Central memory CD8-positive, alpha-beta T cell (primary cell): ENCODE measurements at places on chromosomes 2 and 18.

DNA sequence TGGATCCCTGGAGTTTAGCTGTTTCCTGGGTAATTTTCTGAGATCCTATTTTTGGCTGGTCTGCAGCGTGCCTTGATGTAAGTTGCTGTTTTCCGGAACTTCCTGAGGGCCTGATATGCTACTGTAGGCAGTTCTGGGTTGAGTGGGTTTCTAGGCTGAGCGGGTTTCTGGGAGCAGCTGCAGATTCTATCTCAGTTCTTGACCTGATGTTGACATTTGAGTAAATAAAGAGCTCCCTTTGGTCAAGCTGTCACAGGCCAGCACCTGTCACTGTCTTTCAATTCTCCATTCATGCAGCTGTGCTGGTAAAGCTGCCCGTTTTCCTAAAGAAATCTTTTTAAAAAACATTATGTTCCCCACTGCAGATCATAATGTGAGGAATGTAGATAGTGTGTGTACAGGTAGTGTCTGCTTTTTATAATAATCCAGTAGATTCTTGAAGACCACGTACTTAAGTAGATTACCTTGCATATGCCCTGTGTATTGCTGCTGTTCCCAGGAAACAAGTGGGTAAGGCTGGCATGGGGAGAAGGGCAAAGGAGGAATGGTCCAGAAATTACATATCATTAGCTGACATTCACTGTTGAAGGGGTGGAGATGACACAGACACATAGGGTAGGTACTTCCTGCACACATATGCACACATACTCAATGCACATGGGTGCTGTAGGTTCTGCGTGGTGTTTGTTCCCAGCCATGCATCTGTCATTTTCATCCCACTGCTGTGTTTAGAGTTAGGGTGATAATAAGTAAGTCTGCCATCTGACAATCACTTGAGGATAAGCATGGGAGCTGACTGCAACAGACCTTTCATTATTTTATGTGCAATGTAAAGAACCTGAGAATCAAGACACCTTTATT is 25.9 kb downstream of the CD28 start:
- DNase-seq = no peak

GRCh38 chr2:202165945-202166344 is 72.5 kb downstream of the SUMO1 start:
- DNase-seq = no peak

GRCh38 chr18:67151366-67151765 is 365.2 kb downstream of the DSEL start:
- DNase-seq = no peak

- no peak for DNase-seq
These were observed 446 bp upstream of the RHBDD1 start for GRCh38 chr2:226835420-226835795.

- DNase-seq = no peak
These were observed 20.1 kb downstream of the CASP8 start for GRCh38 chr2:201280191-201281040.

GRCh38 chr2:43178602-43179542 is 47.5 kb downstream of the ZFP36L2 start:
- no peak for DNase-seq

DNA sequence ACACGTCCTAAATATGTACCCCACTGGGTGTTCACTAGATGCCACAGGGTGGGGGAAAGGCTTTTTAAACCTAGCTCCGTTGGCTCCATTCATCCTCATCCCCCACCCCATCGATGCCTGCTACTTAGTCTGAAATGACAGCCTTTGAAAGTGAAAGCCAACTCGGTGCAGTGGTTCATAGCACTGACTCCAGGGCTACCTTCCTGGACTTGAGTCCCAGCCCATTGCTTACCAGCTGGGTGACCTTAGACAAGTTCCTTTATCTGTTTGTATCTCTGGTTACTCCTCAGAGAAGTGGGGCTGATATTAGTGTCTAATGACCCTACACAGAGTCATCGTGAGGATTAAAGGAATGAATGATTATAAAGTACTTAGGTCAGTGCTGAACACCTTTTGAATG is 24.4 kb downstream of the EHD3 start:
- no peak for DNase-seq

GRCh38 chr2:100408941-100409340 is 8.5 kb downstream of the CHST10 start:
- no peak for DNase-seq

DNA sequence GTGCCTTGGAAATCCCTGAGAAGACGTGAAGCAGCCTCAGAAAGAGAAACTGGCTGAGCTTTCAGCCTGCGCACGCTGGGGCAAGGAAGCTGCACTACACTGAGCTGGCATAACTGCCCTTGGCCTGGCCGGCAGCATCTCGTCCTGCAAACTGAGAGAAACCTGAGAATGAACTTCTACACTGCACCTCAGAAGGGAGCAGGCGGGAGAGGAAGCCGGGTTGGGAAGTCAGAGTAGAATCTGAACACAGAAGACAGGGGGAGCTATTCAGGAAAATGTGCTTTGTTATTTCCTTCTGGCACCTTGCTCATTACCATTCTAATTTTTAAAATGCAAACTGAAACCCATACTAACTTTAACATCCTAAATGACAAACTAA is 70.9 kb downstream of the ZEB2 start:
- no peak for DNase-seq

DNA sequence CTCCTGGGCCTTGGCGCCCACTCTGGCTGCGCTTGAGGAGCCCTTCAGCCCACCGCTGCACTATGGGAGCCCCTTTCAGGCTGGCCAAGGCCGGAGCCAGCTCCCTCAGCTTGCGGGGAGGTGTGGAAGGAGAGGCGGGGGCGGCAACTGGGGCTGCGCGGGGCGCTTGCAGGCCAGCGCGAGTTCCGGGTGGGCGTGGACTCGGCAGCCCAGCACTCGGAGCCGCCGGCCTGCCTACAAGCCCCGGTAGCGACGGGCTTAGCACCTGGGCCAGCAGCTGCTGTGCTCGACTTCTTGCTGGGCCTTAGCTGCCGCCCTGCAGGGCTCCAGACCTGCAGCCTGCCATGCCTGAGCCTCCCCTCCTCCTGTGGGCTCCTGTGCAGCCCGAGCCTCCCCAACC is 141.5 kb upstream of the SLC39A10 start:
- DNase-seq = no peak

DNA sequence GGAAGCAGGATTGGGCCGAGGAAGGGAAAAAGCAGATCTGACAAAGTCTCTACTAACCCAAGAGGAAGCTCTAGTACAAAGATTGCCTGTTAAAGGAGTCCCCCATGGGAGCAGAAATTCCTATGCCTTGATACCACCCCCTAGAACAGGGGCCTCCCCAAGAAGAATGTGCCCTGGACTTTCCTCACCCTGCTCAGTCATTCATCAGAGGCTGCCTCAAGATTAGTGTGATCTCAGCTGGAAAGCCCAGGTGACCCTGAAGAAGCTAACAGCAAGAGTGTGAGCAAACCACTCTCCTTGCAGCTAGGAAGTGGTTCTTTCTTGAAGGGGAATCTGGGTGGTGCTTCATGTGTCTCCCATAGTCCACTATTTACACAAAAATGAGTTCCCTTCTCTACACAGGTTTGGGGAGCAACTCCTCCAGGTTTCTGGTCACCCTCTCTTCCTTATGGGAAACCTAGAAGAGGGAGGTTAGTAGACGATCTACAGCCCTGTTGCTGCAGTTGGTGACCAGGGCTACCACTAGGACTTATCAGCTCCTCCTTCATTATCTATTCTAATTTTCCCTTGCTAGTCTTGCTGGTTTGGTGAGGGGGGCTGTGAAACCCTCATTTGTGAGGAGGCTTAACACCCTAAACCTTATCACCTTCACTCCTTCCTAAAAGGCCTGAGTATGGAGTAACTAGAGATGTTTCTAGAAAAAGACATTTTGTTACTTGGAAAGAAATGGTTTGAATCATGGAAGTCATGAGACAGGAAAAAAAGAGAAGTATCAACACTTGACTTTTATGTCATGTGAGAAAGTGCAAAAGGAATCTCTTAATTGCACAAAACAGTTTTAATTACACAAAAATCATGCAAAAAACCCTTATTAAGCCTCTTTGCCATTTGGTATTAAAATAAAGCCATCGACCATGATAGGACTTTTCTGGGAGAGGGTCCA is 2.9 kb upstream of the WDR7 start:
- no peak for DNase-seq

- no peak for DNase-seq
These were observed 272.9 kb upstream of the REV1 start for GRCh38 chr2:99762714-99763113.

GRCh38 chr2:189657867-189658266 is 3.4 kb upstream of the ASNSD1 start:
- no peak for DNase-seq

- DNase-seq = no peak
These were observed 66.4 kb upstream of the CCBE1 start for GRCh38 chr18:59763541-59764136.

GRCh38 chr2:8692783-8693156 is 10.9 kb downstream of the ID2 start:
- DNase-seq = no peak

DNA sequence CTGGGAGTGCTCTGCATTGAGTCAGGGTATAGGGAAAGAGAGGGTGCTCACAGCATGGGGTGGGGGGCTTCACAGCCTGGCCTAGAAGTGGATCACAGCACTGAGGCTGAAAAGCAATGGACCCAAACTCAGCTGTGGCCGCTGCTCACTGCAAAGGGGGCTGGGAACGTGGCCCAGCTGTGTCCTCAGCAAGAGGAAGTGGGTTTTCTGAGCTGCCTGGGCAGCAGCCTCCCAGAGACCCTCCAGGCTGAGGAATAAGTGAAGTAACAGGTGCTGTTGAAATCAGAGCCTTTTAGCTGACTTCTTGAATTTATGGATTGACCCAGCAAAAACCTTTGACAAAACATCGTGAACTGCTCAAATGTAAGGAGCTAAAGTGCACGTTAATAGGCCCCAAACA is 35.2 kb downstream of the PTGR3 start:
- no peak for DNase-seq

- no peak for DNase-seq
These were observed 395.6 kb upstream of the TRIB2 start for GRCh38 chr2:12320991-12321641.

DNA sequence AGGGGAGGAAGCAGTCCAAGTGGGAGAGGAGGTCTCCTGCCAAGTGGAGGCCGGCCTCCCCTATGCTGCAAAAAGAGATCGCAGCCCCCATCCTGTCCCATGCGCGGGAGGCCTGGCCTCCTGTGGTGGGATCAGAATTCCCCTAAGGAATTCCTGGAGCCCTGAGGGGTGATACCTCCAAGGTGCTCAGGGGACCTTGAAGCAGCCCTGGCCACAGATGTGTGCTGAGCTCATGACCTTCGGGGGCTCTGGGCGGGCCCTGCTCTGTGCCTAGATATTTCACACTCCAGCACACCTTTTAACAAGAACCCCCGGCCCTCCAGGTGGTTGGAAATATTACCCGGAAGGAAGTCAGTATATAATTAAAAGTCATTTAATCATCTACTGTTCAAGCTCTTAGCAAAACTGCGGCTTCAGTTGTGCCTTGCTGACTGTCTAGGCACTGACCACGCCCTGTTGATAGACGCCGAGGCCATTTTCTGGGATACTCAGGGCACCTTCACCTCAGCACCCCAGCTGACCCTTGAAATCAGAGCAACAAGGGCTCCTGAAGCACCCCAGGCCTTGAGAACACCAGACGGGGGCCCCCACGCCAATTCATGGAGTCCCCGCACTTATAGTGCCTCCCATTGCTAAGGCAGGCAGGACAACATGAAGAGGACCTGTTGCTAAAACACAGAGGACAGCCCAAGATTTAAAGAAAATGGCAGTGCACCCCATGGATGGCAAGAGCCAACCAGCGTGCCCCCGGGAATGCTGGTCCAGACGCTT is 119.1 kb downstream of the NDUFA10 start:
- DNase-seq = no peak

DNA sequence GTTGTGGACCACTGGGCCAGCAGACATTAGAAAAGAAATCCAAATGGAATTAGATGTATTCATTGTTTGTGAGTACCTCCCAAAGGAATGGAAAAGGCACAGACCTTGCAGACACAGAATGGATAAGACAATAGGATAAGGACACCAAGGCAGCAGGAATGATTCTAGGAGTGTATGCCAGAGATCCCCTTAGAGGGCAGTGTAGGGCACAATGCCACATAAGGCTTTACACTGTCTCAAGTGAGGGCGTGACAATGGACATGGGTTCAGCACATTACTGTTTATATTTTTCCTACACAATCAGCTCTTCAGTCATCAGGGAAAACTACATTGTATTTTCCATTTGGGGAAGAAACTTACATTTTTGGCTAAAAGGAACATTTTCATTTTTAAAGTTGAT is 250.9 kb downstream of the PTH2R start:
- DNase-seq = no peak

DNA sequence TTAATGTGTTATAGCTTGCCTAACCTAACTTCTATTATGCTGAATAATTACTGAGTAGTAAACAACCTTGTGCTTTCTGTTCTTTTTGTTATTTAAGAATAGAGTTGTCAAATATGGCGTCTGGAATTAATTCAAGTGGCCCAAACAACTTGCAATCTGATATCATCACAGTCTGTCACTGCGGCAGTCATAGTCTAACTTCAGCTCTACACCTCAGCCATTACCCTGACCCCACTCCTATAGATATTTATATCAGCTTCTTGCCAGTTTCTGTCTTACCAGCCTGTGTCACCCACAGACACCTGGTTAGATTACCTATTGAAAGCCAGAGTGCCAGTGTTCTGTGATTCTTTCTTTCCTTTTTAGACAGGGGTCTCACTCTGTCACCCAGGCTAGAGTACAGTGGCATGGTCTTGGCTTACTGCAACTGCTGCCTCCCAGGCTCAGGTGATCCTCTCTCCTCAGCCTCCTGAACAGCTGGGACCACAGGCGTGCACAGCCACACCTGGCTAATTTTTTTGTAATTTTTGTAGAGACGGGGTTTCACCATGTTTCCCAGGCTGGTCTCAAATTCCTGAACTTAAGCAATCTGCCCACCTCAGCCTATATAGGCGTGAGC is 14.1 kb upstream of the KLHL41 start:
- DNase-seq = no peak
